ENCODE measurements at places on chromosomes 12 and 14.

GRCh38 chr12:122227341-122227740, 1.5 kb upstream of the DIABLO start:
- no peak for DNase-seq

GRCh38 chr14:58629281-58629680, 8.5 kb upstream of the DACT1 start:
- no peak for DNase-seq

DNA sequence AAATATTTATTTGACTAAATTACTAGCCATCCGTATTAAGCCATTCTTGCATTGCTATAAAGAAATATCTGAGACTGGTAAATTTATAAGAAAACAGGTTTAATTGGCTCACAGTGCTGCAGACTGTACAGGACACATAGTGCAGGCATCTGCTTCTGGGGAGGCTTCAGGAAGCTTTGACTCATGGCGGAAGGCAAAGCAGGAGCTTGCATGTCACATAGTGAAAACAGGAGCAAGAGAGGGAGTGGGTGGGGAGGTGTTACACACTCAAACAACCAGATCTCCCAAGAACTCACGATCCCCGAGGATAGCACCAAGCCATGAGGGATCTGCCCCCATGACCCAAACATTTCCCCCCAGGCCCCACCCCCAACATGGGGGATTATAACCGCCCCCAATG, 26.7 kb upstream of the RAB21 start:
- DNase-seq, result no peak

DNA sequence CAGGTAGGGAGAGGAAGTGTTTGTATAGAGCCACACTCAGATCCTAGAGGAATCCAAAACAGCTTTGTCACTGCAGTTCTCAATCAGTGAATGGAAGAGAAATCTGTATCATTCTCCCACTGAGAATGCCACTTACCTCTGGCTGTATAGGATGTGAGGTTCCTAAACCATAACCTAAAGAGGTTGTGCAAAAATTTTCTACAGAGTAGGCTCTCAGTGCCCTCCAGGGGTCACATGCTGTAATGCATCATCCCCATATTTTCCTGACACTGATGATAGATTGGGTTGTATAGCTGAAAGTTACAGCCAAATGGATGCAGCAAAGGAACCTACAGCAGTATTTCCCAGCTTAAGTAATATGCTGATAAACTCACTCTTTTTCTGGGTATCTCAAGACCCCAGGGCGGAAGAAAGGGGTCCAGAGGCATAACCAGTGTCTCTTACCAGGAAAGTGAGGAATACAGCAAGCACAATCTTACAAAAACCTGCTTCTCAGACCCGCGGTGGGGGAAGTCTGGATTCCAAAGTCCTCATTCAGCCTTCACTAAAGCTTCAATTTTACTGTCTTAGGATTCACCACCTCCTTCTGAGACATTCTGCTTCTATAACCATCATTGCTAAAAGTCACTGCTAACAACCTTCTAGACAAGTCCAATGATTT, 3.8 kb downstream of the BCDIN3D start:
- DNase-seq, result no peak

- DNase-seq, result peak; percentile 55
Measured at GRCh38 chr12:123119808-123120207, 31.1 kb downstream of the PITPNM2 start.

DNA sequence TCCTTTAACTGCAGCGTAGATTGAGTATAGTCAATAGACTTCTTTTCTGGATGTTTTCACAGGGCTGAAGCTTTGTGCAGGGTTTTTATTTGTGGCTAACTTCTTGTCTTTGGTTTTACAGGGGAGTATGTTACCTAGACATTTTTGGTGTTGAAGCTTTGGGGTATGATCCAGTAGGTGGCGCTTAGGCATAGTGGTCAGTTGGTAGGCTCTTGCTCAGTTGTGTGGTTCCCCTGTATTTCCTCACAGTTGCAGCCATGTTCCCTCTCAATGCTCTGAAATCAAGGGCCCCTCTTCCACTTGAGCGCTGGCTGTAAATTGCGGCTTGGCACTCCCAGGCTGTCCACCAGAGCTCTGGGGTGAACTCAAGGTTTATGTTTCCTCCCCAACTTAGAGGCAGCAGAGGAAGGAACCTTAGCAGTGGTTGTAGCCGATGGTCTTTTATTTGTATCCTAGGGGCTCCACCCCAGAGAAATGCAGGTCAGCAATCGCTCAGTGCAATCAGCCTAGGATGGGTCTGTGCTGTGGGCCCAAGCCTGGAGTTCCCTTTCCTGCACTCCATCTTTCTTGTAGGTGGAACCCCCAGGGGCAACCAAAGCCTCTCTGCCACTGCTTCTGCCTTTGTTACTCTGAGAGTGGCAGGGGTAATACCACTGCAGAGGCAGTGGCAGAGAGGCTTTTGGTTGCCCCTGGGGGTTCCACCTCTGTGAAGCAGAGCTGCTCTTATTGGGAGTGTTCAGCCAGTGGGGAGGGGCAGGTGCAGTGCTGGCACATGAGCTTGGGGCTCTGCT, 55.1 kb downstream of the CMAS start:
- peak; percentile 13 for DNase-seq

DNA sequence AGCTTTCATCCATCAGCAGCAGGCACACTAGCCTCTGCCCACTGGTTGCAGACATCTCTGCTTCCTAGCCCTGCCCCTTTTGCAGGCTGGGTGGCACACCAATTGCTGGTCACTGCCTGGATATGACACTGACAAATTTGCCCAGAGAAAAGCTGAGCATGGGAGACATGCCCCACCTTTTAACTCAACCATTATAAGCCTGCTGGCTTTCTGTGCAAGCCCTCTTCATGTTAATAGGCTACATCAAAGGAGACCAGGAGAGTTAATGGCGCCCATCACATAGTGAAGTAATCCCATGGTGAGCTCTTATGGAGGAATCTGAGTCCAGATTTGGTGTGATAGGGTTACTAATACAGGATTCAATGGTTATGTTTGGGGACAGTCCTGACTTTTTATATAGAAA, 139.2 kb downstream of the KICS2 start:
- no peak for DNase-seq

DNA sequence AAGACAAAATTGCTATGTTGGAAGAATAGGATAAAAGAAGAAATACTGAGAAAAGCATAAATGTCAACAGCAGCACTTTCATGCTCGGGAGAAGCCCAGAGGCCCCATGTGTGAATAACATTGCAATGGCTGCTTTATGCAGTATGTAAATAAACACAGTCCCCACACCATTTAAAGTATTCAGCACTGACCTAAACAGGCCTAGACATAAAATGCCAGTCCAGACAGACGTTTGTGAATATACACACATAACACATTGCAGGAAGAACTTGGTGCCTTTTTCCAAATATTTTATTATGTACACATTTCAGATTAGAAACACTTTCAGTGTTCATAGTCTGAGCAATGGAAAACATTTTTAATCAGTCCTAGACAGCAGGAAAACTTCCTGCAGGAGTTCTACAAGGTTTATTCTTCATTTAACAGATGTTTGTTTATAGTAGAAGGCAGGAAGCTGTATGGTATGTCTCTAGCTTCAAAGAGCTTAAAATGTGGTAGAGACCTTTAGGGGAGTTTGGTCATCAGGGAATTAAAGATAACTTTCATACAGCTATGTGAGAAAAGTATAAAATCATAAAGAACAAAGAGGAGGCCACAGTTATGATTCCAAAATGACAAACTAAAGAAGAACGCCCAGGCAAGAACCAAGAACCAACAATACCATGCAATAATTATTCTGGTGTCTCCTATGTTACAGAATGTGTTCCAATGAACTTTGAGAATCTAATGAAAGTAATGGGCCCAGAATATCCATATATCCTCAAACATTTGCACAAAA, 30.6 kb upstream of the SLC38A2 start:
- no peak for DNase-seq

Data from GM06990 (cell line).